ENCODE measurements at places on chromosomes 12 and 14.

DNA sequence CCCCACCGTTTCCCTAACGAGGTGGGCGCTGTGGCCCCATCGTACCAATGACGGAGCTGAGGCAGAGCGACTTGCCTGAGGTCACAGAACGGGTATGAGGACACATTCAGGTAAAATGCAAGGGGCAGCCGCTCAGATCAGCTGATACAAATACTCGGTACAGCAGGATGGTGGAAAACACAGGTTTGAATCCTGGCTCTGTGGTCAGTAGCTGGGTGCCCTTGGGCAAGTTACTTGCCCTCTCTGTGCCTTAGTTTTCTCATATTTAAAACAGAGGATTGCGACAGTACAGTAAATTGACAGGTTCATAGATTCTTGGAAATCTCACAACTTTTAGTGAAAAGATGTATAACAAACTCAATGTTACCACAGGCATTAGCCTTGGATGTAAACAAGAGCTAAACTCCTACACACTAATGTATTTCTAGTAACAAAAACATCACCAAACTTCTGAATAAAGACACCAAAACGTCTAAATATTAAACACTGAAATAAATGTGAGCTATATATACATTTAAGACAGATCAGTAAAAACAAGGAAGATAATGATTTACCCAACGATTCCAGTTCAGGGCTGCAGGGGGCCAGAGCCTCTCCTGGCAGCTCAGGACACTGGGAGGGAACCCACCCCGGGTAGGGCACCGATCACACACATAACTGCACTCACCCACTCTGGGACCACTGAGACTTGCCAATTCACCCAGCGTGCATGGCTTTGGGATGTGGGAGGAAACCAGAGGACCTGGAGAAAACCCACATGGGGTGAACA, 128.4 kb downstream of the RBM19 start:
- DNase-seq = no peak

DNA sequence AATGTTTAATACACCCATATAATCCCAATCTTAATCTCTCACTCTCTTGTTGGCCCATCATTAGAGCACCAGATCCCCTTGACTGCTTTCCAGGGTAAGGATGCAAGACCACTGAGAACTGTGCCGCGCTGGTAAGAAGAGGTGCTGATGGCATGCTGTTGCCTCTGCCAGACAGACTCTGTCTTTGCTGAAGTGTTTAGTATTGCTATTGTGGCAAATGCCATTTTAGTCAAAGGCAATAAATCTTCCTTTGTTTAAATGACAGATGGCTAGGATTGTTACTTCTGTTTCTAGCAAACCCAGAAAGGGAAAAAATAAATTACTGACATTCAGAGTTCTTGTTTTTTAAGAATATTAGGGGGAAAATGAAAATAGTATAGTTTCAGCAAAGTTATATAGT, 152.3 kb downstream of the MON2 start:
- peak; percentile 57 for DNase-seq

- no peak for DNase-seq
These were observed 319.3 kb upstream of the NOVA1 start for GRCh38 chr14:26917086-26917485.

- DNase-seq = no peak
These were observed 241.1 kb downstream of the SPTSSA start for GRCh38 chr14:34220921-34221320.

GRCh38 chr12:125151284-125151683, 86.0 kb downstream of the AACS start:
- DNase-seq = no peak

- no peak for DNase-seq
These were observed 393.8 kb downstream of the LRFN5 start for GRCh38 chr14:42000450-42000849.
